ENCODE measurements at places on chromosomes 6 and 20. TPM values are rescaled to one million over a fixed set of nuclear protein-coding genes. Genes with fewer than 3 reads are reported as not detected.

DNA sequence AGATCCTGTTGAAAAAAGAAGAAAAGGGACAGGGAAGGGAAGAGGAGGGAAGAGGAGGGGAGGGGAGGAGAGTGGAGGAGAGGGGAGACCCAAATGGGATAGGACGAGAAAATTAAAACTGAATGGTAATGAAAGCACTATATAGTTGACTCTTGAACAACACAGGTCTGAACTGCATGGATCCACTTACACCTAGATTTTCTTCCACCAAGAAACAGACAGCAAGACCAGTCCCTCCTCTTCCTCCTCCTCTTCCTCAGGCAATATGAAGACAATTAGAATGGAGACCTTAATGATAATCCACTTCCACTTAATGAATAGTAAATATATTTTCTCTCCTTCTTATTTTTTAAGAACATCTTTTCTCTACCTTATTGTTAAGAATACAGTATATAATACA is 113.5 kb downstream of the EPB41L2 start:
- no peak for DNase-seq

DNA sequence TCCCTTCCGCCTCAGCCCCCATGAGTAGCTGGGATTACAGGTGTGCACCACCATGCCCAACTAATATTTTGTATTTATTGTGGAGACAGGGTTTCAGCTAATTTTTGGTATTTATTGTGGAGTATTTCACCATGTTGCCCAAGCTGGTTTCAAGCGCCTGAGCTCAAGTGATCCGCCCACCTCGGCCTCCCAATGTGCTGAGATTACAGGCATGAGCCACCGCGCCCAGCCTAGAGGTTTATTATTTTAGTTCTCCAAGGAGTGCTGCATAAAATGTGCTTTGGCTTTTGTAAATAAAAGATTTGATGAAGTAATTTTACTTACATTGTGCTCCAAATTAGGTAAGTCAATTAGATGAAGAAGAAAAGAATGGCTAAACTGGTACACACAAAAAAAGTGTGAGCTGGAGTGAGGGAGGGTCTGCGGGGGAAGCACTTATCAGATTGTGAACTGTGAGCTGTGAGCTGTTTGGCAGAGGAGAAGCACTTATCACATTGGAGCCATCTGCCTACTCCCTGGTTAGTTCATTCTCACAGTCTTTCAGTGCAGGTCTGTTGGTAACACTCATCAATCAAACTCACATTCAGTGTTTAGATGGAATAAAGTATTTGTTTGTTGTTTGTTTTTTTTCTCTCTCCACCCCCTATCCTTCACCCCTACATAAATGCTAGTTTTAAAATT is 398.0 kb downstream of the EPHA7 start:
- DNase-seq, result no peak

GRCh38 chr20:3068986-3069900 is 2.2 kb upstream of the OXT start:
- DNase-seq, result no peak

DNA sequence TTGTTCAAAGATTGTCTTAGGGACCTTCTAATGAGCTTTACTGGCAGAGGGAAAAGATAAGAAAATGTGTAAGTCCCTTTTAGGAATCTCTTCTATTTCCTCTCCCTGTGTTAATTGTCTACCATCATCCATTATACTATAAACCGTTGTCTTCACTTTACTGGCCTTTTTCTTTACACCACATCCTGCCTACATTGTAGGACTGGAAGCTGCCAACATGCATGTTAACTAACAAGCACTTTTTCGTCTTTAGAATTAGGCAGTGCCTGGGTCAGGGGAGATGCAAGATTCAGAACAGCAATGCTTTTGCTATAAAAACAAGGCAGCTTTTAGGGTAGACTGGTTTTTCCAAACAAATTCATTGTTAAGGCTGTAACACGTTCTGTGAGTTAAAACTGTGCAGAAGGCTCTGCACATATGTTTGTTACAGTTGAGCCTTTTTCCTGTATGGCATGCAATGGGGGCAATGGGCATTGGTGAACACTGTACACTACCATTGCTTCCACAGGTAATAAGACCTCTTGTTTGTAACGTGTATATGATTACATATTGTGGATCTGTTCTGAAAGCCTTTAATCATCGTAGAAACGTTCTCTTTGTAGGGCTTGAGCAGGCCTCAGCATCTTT is 10.9 kb upstream of the PKIG start:
- no peak for DNase-seq

DNA sequence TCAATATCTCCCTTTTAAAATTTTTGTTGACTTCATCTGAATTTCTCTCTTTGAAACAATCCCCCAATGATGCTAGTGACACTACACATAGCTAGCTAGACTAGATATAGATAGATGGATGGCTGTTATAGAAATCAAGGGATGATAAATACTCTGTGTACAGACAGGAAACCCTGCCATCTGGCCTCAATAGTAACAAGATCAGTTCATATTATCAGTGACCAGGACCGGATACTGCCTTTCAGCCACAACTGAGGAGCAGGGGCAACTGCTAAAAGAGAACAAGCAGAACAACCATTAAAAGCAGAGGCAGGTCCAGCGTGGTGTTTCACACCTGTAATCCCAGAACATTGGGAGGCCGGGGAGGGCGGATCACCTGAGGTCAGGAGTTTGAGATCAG is 118.3 kb upstream of the FAM184A start:
- DNase-seq, result no peak

- DNase-seq, result no peak
Observed at GRCh38 chr20:10805764-10806163, 132.0 kb upstream of the JAG1 start.

DNA sequence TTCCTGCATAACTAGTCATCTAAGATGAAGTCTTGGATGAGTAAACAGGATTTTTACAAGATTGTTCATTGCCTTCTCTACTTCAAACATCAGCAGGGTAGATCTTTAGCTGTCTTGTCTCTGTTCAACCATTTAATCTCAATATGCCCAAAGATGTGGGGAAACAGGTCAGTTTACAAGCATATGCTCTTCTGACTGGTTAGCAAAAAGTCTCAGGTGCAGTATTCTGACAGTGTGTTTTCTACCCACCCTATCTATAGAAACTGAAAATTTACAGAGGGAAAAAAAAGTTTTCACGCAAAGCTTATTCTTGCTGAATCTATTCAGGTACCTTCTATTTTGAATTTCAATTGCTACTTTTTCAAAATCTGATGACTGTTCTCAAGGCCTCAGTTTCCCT is 29.0 kb downstream of the MAP3K5 start:
- DNase-seq, result no peak

- no peak for DNase-seq
Observed at GRCh38 chr6:18477301-18477941, 90.3 kb downstream of the RNF144B start.

GRCh38 chr6:80021591-80021990 is 17.1 kb downstream of the TTK start:
- DNase-seq, result no peak

DNA sequence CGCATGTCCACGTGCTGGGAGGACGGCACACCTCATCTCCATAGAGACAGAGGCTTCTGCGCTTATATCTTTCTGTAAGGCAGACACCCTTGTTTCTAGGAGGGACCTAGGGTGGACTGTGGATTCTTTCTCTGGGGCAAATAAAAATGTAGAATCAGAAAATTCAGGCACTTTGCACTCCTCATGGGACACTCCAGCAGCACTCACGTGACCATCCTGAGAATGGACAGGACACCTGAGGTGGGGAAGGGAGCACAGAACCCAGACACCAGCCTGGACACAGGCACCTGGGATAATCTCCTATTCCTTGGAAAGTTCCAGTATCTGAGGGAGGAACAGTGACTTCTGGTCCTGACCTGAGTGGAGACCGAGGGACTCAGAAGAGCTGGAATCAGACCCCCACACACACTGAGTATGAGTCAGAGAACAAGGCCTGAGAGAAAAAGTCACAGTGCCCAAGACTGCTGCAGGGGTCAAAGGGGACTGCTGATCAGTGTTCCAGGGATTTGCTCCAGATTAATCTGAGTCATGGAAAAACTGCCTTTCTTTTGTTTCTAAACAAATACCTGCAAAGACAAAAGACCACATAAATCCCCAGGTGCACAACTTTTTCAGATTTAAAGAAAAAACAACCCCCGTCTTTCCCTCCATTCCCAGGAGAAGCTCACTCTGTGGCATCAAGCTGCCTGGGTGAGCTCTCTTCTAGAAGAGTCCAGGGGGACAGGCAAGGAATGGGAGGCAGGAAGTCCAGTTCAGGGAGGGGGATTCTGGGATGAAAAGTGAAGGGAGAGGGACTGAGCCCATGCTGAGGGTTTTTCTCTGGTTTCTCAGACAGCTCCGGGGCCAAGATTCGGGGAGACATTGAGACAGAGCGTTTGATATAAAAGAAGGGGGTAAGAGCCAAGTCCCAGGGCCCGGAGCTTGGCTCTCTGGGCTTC is 35.6 kb upstream of the MICB start:
- DNase-seq, result no peak

DNA sequence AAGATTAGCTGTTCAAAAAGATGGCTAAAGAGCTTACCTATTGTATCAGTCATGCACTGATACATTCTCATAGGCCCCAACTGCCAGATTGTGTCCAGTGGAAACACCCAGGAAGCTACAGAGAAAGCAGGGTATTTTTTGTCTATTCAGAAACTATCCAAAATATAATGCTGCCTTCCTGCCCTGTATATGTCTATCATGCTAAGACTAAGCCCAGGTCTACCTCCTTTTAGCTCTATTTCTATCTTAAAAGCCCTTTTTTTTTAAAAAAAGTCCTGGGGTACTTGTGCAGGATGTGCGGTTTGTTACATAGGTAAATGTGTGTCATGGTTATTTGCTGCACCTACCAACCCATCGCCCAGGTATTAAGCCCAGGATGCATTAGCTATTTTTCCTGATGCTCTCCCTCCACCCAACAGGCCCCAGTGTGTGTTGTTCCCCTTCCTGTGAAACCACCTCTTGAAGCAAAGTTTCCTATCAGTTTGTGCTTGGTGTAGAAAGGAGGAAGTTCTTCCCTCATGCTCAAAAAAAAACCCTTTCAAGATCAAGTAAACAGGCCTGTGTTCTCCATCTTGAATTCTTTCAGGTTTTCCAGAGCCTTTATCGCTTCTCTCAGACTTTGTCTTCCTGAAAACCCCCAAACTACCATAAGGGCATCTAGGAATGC is 514 bp downstream of the DEFB129 start:
- DNase-seq, result no peak

- DNase-seq, result no peak
Observed at GRCh38 chr20:50366270-50367103, 143.7 kb upstream of the PTPN1 start.

DNA sequence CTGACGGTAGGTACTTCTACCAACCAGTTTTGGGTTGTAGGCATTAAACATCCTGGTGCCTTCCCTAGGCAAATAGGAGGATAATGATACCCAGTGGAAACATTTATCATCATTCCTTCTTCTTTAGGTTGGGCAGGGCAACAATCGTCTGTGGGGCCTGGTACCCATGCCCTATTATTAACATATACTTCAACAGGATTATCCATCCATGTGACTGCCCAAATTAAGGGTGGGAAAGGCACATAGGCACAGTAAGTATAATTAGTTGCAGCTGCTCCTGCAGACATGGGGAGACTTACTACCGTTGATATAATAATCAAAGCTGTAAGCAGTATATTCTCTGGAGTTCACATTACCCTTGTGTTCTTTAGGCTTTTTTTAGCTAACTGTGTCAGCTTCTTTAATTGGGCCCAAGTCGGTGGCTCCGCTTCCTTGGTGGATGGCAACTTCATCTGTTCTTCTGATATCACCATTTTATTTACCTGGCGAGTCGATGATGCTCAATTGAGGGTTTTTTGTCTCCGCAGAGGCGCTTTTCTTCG is 16.8 kb downstream of the RPL7L1 start:
- DNase-seq, result no peak

DNA sequence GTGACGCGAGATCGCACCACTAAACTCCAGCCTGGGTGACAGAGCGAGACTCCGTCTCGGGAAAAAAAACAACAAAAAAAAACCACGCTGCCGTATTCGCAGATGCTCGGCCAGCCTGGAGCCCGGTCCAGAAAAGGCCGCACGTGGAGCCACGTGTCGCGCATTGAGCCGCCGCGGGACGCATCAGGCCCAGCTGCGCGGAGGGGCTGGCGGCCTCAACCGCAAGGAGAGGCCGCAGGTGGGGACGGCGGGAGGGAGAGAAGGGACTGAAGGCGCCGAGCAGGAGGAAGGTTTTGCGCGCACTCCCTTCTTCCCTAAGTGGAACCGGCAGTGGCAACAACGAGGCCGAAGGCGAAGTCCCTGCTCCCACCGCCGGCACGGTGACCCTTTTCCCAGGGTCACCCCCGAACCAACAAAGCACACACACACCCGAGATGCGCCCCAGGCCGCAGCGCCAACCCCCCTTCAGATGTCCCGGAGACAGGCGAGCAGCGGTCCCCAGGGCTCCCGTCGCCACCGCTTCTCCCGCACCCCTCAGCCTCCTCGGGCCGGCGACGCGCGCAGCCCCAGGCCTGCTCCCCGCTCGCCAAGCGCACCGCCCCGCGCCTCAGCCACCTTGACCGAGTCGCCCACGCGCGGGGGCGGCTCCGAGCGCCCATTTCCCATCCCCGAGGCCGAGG is 681 bp downstream of the SYCP2 start:
- DNase-seq, result no peak

- DNase-seq, result no peak
Observed at GRCh38 chr6:15800841-15801617, 138.2 kb upstream of the DTNBP1 start.

GRCh38 chr6:150937132-150937906 is 71.8 kb downstream of the MTHFD1L start:
- no peak for DNase-seq

GRCh38 chr6:12203001-12203400 is 87.2 kb upstream of the EDN1 start:
- DNase-seq, result no peak

GRCh38 chr20:58755062-58755697 is 62.6 kb downstream of the NPEPL1 start:
- DNase-seq, result no peak

GRCh38 chr6:14582749-14583148 is 465.2 kb downstream of the CD83 start:
- DNase-seq, result no peak

GRCh38 chr6:21887231-21888185 is 294.0 kb downstream of the SOX4 start:
- no peak for DNase-seq

DNA sequence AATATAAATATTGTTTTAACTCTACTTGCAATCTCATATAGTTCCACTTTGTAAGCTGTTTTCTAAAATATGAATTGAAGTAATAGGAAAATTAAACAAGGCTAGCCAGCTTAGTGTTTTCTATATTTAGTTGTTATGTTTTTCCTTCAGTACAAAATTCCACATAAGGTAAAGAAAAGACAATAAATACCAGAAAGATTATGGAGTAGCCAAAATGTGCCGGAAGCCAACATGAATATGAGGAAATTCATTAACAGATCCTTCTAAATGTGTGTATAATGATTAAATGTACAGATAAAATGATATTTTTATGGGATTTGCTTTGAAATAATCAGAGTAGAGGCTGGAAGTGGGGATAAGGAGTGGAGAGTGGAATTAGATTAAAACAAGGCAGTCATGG is 52.5 kb upstream of the COL21A1 start:
- DNase-seq, result no peak

GRCh38 chr20:6530254-6530653 is 237.2 kb upstream of the BMP2 start:
- no peak for DNase-seq

CAGE1 gene
- 0.18 TPM for total RNA-seq

PKHD1 gene
- 0.18 TPM for total RNA-seq

GJA1 gene
- total RNA-seq, result 82.9 TPM

STK35 gene
- total RNA-seq, result 15.7 TPM

EXOC2 gene
- total RNA-seq, result 44.4 TPM

GNAS-AS1 gene
- total RNA-seq, result 2.0 TPM

ACTL10 gene
- 0.64 TPM for total RNA-seq

LRRC1 gene
- 19.3 TPM for total RNA-seq

GTF3C6 gene
- 30.2 TPM for total RNA-seq

DUSP15 gene
- 6.1 TPM for total RNA-seq

CGA gene
- 0.82 TPM for total RNA-seq

RAET1E gene
- total RNA-seq, result not detected
